T-helper 9 cell (primary cell): ENCODE measurements at places on chromosomes 4 and X.

DNA sequence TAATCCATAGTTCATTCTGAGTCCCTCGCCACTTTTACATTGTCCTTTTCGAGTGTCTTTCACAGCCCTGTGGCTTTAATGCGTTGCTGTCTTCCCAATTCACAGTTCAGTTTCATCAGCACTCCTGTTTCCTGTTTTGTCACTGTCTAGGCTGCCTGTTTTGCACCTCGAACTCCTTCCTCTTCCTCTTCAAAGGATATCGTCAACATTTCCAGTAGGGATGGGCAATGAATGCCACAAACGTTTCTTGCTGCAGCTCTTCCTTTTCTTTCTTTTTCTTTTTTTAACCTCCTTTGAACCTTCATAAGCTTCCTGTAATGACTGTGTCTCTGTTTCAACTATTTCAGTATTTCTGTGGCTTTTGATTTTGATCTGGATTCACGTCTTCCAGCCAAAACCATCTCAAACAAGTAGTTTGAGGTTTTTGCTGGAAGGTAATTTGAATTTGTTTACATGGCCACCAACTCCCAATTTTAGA, 105.4 kb downstream of the ANXA3 start:
- DNase-seq, result no peak

GRCh38 chr4:101218346-101218745, 129.0 kb downstream of the PPP3CA start:
- DNase-seq, result no peak

DNA sequence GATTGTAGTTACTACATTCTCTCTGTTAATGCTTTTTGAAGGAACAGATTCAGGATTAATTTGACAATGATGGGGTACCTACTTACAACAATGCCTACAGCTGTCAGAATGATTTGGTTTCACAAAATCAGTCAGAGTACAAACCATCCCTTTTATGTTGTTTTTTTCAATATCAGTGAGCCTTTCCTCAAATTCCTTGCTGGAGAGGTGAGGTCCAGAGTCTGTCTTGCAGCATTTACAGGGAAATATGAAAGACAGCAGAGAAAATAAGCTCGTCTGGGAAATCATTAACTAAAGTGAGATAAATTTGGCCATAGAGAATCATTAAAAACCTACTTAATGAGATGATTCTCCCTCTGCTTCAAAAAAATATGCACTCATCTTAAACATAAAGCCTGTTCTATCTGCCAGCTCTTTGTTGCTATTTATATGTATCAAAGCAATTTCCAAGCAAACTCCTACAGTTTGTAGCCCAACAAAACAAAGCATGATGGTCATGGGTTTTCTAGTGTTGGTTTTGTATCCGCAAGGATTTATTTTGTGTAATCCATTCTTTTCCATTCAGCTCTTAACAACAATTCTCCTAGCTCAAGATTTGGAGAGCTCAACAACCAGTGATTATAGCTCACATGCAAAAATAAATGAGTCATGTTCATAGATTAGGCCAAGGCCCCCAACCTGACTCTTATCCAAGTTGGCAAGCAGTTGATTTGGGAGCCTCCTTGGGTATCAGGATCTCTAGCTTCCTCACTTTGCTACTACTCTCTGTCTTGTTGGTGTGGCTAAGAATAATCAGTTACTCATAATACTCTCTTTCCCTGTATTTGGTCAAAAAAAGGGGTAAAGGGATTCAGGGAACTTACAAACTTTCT, 222.6 kb downstream of the ENOX2 start:
- no peak for DNase-seq

DNA sequence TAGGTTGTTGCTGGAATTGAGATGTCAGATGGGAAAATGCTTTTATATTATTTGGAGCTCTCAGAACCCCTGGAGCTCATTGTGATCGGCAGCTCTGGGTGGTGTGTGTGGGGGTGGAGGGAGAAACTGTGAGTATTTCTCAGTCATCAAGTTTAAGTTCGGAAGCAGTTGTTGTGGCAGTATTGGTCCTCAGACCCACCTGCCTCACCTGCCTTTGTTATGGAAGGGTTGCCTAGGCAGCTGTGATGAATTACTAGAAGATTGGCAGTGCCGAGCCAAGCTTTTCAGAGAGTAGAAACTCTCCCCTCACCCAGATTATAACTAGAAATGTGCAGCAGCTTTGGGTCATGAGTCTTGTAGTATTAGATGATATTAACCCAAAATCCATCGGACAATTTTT, 9.5 kb downstream of the IGSF1 start:
- DNase-seq, result no peak

DNA sequence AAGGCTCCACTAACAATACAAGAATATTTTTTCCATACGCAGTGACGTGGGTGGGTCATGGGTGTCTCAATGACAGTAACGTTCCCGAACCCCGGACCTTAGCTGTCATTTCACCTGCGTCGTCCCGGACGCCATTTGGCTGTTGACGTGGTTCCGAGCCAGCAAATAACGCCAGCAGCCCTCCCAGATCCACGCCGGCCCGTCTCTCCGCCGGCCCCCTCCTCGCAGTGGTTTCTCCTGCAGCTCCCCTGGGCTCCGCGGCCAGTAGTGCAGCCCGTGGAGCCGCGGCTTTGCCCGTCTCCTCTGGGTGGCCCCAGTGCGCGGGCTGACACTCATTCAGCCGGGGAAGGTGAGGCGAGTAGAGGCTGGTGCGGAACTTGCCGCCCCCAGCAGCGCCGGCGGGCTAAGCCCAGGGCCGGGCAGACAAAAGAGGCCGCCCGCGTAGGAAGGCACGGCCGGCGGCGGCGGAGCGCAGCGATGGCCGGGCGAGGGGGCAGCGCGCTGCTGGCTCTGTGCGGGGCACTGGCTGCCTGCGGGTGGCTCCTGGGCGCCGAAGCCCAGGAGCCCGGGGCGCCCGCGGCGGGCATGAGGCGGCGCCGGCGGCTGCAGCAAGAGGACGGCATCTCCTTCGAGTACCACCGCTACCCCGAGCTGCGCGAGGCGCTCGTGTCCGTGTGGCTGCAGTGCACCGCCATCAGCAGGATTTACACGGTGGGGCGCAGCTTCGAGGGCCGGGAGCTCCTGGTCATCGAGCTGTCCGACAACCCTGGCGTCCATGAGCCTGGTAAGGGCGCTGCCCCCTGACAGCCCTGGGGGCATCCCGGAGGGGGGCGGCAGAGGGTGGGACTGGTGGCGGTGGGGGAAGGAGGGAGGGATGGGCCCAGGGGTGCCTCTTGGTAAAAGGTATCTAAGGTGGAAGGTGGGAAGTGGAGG, at the start of gene CPE:
Gene CPE (plus strand): TSS at position 264 of the 933 bp plus-strand sequence. CDS start 214 bp downstream, at position 478.
- peak; percentile 10 for DNase-seq

GRCh38 chr4:145870155-145871020, 68.2 kb downstream of the ZNF827 start:
- DNase-seq, result no peak

DNA sequence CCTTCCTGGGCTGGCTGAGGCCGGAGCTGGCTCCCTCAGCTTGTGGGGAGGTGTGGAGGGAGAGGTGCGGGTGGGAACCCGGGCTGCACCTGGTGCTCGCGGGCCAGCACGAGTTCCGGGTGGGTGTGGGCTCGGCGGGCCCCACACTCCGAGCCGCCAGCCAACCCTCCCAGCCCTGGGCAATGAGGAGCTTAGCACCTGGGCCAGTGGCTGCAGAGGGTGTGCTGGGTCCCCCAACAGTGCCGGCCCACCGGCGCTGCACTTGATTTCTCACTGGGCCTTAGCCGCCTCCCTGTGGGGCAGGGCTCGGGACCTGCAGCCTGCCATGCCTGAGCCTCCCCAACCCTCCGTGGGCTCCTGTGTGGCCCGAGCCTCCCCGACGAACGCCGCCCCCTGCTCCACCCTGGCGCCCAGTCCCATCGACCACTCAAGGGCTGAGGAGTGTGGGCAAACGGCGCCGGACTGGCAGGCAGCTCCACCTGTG, 182.7 kb upstream of the PAQR3 start:
- no peak for DNase-seq

DNA sequence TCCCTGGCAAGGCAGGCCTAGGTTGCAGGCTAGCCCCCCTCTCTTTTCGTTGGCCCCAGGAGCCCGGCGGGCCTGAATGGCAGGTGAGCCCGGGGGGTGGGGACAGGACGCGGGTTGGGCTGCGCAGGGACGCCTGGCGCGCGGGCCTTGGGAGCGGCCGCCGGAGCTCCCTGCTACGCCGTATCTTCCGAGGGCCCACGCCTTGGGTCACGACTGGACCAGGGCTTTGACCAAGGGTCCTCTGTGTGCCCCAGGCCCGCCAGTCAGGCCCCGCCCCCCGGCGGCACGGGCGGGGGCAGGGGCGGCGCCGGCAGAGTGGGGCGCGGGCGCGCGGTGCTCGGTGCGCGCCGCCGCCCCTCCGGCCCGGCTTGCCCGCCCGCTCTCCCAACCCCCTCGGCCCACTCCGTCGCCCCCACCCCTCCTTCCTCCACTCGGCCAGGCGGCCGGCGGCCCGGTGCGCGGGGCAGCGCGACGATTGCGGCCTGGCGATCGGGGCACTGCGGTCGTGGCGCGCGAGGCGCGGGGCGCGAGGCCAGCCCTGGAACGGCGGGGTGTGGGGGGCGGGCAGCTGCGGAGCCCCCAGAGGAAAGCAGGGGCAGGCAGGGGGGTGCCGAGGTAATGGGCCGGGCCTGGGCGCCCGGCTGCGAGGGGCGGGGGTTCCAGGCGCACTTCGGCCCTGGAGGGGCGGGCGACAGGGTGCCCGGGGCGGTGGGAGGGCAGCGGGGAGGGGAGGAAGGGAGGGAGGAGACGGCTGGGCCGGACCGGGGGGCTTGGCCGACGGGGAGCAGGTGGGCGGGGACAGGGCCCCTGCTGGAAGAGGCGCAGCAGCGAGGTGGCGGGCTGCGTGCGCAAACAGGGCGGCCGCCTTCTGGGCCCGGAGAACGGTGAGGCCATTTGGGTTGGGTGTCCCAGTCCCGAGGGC, at the start of gene PRRG3:
Gene PRRG3 (plus strand): TSS at position 798 of the 922 bp plus-strand sequence. CDS start 3,357 bp downstream, outside the sequence.
- DNase-seq, result no peak

- DNase-seq, result no peak
Measured at GRCh38 chr4:142142366-142143054, 506.1 kb downstream of the IL15 start.

DNA sequence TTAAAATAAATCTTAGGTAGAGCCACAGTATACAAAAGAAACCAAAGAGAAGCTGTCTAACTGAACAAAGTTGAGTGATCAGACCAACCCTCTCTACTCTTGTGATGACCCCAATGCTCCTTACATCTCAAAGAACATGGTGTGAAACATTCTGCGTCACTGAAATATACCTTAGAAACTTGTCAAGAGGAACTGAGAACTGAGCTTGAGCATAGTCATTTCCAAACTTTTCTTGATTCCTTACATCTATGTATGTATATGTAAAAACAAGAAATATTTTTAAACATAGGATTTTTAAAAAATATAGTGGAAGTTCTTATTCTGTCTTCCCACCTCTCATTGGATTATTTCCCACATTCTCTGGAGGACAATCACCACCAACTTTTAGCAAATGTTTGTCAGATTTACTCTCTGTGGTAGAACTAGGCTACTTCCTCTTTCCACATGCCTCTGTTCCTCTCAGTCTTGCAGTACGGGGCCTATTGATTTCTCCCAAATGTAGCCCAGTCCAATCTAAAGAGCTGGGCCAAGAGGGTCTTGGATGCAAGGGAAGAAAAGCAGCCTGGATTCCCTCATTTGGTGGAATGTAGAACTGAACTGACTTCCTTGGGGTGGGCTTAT, 98.2 kb upstream of the HHIP start:
- DNase-seq, result no peak

DNA sequence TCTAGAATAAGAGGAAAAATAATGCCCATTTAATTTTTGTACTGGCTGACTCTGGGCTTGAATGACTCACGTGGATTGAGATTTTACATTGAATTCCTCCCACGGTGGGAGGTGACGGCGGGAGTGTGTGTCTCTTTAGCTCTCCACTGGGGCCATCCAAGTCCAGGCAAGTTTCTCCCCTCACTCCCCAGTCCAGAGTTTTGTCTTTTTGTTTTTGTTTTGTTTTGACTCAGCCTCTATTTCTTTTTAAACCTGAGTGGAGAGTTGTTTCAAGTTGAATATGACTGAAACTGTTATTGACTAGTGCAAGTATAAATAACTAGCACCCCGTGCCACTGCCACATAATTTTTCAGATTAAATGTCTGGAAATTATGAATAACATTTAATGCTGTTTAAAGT, 13.6 kb downstream of the CHST7 start:
- no peak for DNase-seq

GRCh38 chrX:150704030-150704613, 10.9 kb downstream of the MTMR1 start:
- no peak for DNase-seq

- no peak for DNase-seq
Measured at GRCh38 chrX:130085551-130086446, 24.5 kb downstream of the ELF4 start.

GRCh38 chr4:56272927-56273326, 114.4 kb downstream of the AASDH start:
- DNase-seq, result no peak

GRCh38 chr4:104756837-104757236, 262.1 kb upstream of the CXXC4 start:
- DNase-seq, result no peak

DNA sequence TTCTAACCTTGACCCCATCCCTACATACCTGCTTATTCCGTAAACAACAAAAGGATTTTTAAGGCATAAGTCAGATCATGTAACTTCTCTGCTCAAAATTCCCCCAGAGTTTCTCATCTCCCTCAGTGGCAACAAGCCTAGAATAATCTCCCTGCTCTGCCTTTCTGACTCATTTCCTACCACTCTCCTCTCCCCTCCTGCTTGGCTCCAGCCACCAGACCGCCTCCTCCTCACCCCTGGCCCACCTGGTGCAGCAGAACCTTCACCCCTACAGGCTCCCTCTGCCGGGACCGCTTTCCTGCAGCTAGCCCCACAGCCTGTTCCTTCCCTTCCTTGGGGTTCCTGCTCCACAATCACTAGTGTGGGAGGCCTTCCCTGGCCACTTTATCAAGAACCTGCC, 32.1 kb downstream of the TSPAN5 start:
- no peak for DNase-seq

DNA sequence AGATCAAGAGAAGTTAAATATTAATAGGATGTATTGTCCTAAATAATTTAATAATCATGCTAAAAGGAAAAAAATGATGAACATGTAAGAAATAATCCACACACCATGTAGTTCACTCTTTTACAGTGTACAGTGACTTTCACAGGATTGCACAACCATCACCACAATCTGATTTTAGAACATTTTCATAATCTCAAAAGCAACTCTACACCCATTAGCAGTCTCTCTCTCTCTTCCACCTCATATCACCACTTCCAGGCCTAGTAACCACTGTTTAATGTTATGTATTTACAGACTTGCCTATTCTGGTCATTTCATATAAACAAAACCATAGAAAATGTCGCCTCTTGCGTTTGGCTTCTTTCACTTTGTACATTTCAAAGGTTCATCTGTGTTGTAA, 153.4 kb downstream of the FSTL5 start:
- no peak for DNase-seq

DNA sequence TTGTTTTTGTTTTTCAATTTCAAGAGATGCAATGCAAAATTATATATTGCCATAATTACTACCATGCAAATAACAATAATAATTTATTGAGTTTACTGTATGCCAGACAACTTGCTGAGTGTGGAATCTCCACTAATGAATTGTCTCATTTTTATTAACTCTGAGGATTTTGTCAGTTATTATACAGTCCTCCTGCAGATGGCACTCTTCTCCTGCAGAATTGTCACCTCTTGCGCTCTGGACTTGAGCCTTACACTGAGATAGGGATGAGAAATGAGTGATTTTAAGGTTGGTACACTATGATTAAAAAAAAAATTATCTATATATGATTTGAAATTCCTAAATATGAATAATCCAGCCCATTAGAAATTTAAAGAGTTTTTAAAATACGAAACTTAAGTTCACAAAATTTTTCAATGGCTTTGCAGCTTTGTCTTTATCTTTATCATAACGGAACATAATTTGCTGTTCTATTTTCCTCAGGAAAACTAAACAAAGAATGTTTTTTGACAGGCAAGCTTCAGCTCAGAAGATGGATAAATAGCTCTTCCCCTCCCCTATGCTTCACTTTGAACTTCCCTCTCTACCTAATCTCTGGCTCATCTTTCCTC, 12.7 kb upstream of the PAQR3 start:
- DNase-seq, result peak; percentile 5
